ENCODE measurements at places on chromosomes 3 and 15.

- DNase-seq, result no peak
Measured at GRCh38 chr15:90062023-90062442, 40.2 kb downstream of the IDH2 start.

DNA sequence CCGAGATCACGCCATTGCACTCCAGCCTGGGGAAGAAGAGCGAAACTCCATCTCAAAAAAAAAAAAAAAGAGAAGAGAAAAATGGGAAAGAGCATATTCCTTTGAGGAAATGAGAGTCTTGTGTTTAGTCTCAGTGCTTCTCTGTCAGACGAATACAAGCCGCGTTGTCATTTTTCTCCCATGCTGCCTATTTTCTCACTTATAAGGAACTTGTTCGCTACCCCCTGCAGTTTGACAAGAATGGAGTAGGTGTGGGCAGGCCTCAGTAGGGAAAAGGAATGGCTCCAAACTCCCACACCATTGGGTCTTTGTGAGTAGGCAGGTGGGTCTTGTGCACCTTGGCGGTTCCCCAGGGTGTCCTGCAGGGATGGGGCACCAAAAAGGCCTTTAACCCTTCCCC, 6.5 kb downstream of the GPR160 start:
- DNase-seq, result no peak

DNA sequence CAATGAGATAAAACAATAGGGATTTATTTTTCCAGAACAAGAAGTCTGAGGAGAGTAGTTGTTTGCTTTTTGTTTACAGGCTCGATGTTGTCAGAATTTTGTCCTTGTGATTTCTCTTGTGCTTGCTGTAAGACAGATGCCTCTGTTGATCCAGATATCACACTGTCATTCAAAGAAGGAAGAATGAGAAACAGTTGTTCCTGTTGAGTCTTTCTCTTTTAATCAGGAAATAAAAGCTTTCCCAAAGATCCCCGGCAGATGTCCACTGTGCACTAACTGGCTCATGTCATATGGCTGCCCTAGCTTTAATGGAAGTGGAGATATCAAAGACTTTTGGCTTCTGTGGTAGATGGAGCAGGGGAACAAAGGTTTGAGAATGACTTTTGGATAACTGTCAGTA, 6.8 kb downstream of the SERPINI1 start:
- DNase-seq, result no peak

DNA sequence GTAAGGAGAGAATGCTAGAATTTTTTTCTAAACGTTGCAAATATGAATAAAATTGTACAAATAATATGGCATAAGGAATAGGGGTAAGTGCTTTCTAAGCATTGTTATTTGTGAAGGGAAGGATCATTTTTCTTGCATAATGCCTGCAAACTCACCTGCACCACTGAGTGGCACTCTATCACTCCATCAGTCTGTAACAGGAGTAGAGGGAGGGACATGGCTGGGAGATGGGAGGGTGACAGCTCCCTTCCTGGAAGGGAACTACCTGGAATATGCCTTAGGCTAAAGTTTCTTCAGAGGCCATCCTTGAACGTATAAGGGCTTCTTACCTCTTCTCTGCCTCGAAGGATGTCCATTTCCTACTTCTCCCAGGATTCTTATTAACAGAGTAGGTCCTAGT, 3.0 kb downstream of the NAALADL2 start:
- DNase-seq, result peak; percentile 50

DNA sequence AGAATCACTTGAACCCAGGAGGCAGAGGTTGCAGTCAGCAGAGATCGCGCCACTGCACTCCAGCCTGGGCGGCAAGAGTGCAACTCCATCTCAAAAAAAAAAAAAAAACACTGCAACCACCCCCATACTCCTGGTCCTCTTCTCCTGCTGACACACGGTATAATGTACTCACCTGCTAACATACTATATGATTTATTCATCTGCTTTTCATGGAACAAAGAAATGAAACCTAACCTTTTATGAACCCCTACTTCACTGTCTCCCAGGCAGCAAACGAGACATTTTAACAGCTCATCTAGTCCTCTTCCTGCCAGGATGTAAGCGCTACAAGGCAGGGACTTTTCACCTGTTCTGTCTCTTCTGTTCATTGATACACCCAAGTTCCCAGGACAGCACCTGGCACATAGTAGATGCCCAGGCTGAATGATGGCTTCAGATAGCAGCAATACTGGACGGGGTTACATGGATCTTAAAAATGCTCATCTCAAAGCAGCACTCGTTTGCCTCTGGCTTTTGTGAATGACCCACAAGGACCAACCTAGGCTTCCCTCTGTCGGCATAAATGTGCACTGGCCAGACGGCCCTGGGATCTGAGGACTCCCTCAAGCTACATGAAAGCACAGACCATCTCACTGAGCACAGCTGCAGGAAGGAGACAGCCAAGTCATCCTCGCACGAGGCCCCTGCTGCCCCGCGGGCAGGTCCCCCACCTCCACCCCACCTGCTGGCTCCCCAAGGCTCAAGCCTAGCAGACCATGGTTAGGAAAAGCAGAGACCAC, 20.3 kb downstream of the XXYLT1 start:
- DNase-seq, result peak; percentile 35

DNA sequence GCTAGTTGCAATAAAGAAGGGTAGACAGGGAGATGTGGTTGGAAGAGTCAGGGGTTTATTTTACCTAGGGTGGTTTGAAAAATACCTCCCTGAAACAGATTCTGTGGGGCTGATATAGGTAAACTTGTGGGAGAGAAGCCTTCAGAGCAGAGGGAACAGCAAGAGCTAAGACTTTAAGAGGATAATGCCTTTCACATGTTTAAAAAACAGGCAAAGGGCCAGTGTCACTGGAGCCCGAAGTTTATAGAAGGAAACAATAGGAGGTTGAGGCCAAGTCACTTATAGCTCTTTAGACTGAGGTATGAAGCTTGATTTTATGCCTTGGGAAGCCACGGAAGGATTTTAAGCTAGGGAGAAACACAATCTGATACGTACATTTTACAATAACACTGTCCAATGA, 448.7 kb downstream of the TAFA4 start:
- DNase-seq, result no peak

DNA sequence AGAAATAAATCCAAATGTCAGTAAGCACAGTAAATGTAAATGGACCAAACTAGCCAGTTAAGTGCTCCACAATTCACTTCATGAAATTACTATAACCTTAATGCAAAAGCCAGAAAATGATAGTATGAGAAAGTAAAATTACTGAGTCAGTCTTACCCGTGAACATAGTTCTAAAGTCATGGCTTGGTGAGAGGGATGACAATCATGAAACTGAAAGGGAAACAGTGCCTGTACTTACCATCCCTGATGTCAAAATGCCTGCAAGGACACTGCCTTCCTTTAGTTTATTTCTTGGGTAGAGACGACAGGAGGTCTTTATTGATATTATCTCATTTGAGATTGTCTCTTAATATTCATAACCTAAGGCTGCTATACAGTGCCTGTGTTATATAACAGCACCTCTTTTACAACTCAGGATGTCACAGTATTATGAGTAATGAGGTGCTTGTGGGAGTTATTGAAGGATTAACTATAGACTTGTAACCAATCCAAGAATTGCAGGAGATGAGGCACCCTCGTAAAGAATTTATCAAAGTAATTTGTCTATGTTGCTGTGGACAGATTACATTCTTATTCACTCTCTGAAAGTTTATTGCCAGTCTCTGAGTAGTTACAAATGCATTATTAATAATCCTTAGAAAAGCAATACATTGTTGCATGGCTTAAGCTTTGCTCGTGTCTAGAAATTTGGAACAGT, 142.9 kb upstream of the BFSP2 start:
- no peak for DNase-seq

- DNase-seq, result no peak
Measured at GRCh38 chr15:52337198-52337853, 41.7 kb upstream of the MYO5C start.

DNA sequence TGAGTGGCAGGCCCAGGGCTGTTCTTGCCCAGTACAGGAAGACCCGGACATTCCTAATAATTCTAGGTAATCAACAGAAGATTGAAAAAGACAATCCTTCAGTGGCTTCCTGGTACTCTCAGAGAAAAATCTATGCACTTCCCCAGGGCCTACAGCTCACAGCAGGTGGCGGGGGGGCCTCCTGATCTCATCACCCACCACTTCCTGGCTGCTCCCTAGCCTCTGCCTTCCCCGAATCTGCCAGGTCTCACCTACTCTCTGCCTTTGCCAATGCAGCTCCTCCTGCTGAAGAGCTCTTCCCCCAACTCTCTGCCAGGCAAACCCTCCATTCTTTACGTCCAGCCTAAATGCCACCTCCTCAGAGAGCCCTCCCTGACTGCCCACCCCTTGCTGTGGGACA, 37.5 kb downstream of the EHD4 start:
- no peak for DNase-seq

DNA sequence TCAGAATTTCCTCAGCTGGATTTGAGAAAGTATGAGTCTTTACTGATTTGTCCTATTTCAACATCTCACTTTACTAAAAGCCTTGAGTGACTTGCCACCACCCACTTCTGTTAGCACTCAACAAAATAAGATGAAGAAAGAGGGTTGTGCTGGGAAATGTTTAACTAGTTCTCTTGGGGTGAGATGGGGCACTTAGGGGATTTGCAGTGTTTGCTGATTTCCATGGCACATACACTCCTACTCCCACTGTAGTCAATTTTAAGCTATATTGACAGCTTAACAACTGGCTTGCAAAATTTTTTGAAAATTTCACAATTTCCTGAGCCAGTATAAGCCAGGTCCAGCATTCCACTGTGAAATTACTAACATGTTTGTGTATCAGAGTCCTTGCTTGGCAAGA, 463.1 kb upstream of the ARHGEF26 start:
- DNase-seq, result no peak

GRCh38 chr3:4829031-4829394, 150.2 kb upstream of the BHLHE40 start:
- no peak for DNase-seq

- DNase-seq, result no peak
Measured at GRCh38 chr3:149023951-149024350, 32.6 kb downstream of the GYG1 start.

GRCh38 chr3:82743196-82743595, 981.8 kb upstream of the GBE1 start:
- no peak for DNase-seq

DNA sequence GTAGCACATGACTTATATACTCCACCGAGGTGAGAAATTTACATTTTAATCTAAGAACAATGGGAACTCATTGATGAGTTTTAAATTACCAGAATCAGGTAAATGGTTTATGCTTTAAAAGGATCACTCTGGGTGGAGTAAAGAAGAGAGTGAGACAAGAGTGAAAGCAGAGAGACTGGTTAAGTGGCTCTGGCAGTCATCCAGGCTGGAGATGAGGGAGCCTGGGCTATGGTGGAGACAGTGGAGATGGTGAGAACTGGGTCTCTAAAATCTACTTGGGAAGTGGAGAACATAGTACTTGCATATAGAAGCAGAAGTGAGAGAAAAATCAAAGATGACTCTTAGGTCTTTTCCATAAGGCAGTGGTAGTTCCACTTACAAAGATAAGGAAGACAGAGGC, 37.1 kb upstream of the SLC25A36 start:
- DNase-seq, result no peak

DNA sequence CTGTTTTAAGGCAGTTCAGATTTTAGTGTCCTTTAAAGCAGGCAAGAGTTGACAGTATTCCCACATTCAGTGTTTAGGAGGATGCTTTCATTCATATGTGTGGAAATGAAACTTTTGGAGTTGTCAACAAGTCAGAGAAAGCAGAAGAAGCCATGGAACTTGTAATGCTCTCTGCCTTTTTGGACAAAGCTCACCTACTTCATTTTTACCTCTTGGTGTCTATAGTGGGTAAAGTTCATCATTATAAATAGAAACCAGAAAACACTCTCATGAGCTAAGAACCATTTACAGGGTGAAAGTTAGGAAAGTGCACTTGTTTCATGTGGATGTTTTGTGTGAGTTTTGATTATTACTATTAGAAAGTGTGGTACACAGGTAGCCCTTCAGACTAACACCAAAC, 9.2 kb upstream of the NFKBIZ start:
- no peak for DNase-seq

- DNase-seq, result no peak
Measured at GRCh38 chr3:3551981-3552380, 247.2 kb upstream of the LRRN1 start.

DNA sequence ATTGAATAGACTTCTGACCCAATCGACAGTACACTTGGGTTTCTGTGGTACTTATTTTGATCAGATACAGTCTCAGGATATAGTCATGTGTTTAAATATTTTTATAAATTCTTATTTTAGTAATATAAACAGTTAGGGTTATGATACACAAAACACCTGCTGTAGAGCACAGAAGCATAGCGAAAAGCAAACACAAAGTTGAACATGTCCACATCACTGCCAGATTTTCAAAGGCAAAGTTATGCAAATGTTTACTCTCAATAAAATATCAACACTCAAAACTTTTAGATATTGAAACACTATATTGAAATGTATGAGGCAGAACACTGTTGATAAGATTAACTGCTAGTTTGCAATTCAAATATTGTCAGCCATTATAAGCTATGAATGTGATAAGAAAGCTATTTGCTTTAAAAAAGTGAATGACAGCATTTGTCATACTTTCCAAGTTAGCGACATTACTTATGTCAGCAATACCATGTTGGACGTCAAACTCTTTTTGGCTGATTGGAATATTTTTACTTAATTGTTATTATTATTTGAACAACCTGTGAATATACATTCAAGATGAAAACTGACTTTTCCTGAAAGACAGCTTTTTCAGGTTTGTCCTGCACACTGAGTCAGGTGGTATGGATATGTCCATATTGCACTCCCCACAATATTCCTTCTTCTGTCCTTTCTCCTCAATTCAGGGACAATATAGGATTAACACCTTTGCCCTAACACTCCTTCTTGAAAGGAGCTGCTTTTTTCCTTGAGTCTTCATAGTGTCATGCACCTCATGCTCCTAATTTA, 367.1 kb downstream of the EPHA3 start:
- no peak for DNase-seq

DNA sequence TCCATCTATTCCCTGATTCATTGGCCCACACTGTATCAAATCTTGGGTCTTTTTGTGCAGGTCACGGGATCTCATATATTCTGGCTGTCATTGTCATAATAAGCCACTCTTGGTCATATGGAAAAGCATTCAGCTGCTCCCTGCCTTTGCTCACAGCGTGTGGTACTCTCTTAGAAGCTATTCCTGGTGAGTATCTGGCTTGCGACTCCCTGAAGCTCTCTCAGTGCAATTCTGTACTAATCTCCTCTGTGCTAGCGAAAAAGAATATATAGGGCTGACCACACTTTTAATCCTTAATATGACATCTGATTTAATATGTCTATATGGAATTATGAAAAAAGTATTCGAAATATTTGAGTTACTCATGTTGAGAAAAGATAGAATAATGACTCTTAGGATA, 440.8 kb upstream of the GBE1 start:
- DNase-seq, result no peak
